ENCODE measurements at places on chromosomes 6 and 20. TPM values are rescaled to one million over a fixed set of nuclear protein-coding genes. Genes with fewer than 3 reads are reported as not detected.

Gene SIRPG
- 31.8 TPM for total RNA-seq

Gene MCCD1
- total RNA-seq, result not detected

Gene OTOR
- total RNA-seq, result not detected

Gene TMEM244
- total RNA-seq, result not detected

Gene TCF19
- total RNA-seq, result 75.9 TPM

DNA sequence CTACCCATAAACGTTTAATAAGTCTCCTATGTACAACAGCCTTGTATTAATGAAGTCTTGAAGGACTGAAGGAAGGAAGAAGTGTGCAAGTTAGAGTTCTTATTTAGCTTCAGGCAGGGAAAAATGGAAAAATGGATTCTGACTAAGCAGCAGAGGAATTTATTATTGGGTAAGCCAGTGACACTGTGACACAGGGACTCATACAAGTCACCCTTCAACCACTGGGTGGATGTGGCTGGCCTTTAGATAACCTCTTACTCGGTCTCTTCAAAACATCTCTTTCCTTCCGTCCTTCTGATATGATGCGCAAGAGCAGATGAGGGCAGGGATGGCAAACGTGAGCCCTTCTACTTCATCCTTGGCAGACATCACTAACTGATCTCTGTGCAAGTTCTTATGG, 145.6 kb downstream of the DHX35 start:
- no peak for DNase-seq

GRCh38 chr6:144007478-144008119, 460 bp downstream of the PLAGL1 start:
- DNase-seq, result no peak

DNA sequence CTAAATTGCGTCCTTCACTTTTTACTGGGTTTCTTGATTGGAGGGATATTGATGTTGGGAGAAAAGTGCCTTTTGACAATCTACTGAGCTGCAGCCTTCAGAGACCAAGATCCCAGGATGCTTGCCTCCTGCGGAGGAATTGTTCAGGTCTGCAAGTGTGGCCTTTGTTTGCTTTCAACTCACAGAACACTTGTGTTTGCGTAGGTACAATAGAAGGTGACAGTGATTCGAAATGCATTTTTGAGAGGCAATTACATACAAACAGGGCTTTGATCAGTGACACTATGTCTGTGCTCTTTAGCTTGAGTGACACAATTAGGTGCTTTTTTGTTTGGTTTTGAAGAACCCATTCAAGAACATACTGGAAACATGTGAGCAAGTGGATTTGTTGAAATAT, 600.6 kb downstream of the QKI start:
- DNase-seq, result no peak

All from activated T-helper 1 cell treated with anti-CD3 and anti-CD28 coated beads, Interleukin-12 subunit alpha, Interleukin-12 subunit beta, Interleukin-2, Interleukin-4 antibody, amounts not matched to agents 30 ng/mL and 10 ng/mL and 1 ng/mL, durations not matched to agents 14 hours and 24 hours and 36 hours (primary cell).